ENCODE measurements at places on chromosomes 1 and 21.
A peak's percentile ranks its signal among the peaks of the same experiment; 100 is the strongest.

GRCh38 chr1:170768929-170769328 is 105.0 kb downstream of the PRRX1 start:
- no peak for DNase-seq

DNA sequence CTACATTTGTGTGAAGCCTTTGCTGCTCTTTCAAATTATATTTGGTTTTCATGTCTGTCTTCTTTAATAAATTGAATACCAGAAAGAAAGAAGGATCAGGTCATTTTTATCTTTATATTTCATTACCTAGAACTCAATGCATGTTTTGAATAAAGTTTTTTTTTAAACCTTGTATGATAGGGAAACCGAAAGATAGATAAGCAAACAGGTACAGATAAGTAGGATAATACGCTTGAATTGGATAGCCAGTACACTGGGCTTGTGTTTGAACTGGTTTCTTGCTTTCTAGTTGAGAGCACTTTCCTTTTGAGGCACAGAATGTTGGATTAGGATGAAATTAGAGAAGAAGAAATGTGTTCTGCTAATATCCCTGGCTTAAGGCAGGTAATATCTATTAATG is 46.9 kb downstream of the PKN2 start:
- no peak for DNase-seq

GRCh38 chr1:18009055-18009454 is 98.5 kb upstream of the IGSF21 start:
- no peak for DNase-seq

DNA sequence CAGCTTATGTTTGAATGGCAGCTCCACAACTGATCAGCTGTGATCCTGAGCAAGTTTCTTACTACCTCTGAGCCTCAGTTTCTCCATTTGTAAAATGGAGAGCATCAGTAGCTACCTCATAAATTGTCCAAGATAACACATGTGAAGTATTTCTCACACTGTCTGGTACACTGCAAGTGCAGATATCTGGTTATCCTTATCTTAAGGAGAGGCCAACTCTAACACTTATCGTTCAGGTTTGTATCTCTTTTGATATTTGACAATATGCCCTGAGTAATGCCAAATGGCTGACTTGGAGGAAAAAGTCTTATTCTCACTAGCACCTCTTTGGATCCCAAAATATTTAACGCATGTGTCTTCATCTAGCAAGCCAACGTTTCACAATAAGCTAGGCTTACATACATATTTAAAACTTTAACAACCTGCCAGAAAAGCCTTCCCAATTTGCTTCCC is 2.7 kb downstream of the CSRP1 start:
- no peak for DNase-seq

DNA sequence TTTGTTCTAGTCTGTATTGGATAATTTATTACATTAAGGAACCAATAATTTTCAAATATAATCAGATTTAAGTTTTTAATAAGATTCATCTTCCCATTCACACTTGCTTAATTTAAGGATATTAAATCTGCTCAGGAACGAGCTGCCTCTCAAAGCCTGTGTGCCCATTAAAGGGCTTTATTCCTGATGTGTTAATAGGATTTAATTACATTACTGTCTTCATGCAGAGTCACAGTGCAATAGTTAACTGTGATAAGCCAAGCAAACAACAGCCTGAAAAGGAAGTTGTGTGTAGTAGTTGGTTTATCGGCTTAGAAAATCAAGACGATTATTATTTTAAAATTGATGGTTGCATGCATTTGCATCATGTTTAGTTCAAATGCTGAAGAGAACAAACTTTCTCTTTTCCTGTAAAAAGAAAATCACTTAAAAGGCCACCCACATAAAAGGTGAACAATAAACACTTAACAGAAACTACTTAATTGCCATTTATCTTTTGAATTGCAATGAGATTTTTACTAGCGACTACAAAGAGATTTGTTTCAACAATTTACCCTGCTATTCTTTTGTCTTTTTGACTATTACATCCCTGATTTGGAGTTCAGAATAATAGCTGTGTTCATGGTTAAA is 174.6 kb downstream of the RWDD3 start:
- DNase-seq = no peak

- no peak for DNase-seq
Observed at GRCh38 chr1:78902641-78903040, 103.9 kb downstream of the ADGRL4 start.

- DNase-seq = no peak
Observed at GRCh38 chr1:14735841-14736240, 137.4 kb downstream of the KAZN start.

DNA sequence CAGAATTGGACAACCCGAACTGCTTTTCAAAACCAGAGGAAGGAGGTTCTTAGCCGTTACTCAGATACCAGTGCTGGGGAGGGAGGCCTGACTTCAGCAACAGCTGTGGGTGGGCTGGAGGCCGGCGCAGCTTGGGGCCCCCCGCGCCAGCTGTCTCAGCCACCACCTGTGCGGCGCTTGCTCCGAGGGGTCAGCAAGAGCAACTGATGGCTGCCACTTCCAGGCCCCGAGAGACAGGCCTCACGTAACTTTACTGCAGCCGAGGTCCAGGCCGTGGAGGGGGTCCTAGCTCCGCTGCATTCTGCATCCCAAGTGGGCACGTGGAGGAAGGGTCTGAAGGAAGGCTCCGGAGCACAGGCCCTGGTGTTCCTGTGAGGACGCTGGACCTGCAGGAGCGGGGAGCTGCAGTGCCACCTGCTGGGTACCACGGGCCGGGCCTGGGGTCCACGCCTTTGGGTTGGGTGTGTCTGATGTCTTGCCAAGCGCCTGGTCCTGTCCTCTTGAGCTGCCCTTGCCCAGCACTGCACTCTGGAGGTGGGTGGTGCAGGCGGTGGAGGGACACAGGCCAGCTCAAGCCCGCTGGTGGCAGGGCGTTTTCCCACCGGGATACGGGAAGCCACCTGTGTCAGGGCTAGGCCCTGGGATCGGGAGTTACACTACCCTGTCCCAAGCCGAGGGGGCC is 9.8 kb downstream of the THAP3 start:
- no peak for DNase-seq

- DNase-seq = peak; percentile 94
Observed at GRCh38 chr1:98090351-98090750, 169.5 kb upstream of the DPYD start.

DNA sequence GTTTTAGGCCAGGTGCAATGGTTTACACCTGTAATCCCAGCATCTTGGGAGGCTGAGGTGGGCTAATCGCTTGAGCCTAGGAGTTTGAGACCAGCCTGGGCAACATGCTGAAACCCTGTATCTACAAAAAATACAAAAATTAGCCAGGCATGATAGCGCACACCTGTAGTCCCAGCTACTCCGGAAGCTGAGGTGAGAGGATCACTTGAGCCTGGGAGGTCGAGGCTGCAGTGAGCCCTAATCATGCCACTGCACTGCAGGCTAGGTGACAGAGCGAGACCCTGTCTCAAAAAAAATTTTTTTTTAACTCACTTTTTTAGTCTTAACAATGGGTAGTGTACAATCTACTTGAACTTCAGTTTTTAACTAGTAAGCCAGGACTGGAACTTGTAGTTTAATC is 137.5 kb downstream of the HS2ST1 start:
- DNase-seq = no peak

- DNase-seq = no peak
Observed at GRCh38 chr1:66137235-66137634, 344.5 kb downstream of the PDE4B start.

GRCh38 chr1:91799159-91799558 is 86.8 kb downstream of the TGFBR3 start:
- no peak for DNase-seq

All from fibroblast of skin of left biceps (primary cell).